ENCODE measurements at places on chromosomes 2 and 18.

DNA sequence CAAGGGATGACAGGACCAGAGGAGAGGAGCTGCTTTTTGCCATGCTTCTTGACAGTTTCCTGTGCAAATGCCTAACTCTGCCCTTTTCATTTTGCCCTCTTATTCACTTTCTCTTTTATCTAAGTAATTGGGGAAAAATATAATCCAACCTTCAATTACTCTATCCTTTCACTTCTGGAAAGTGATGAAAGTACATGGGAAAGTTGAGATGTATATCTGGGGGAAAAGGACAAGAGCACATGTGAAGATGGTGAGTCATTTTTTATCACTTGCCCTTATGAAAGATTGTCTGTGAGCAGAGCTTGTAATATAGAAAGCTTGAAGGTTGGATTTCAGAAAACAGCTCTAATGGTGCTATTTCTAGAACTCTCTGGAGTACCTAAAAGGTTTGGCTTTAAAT, 1070.7 kb downstream of the CNTNAP5 start:
- no peak for DNase-seq

- DNase-seq, result no peak
Measured at GRCh38 chr2:317501-318424, 29.9 kb upstream of the ALKAL2 start.

GRCh38 chr18:36608107-36608506, 220.7 kb downstream of the TPGS2 start:
- no peak for DNase-seq

- DNase-seq, result no peak
Measured at GRCh38 chr2:237854295-237854694, 5.1 kb upstream of the RAMP1 start.

DNA sequence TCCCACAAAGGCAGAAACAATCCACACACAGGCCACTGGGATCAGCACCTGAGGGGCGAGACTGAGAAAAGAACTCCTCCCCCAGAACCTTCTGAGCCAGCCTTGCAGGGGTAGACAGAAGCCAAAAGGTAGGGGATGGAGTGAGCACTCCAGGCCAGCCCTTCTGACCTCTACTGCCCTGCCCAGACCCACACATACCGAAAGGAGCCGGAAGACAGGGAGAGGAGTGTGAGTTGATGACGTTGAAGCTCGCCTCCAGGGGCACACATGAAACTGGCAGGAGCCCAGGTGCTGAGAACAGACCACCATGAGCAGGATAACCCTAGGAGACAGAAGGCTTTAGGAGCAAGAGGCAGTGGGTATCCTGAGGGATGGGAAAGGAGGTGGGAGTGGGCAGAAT, 1.8 kb downstream of the SLC23A3 start:
- DNase-seq, result no peak

All from COR-L47 (cell line).